Activated CD4-positive, alpha-beta T cell treated with anti-CD3 and anti-CD28 coated beads, Interleukin-2, amount 10 ng/mL, durations not matched to agents 24 days and 14 days (primary cell): ENCODE measurements at places on chromosomes 6 and 20. TPM values are rescaled to one million over a fixed set of nuclear protein-coding genes. Genes with fewer than 3 reads are reported as not detected.

FERMT1 gene
- total RNA-seq = 0.58 and 0.71 TPM in 2 replicates

CD109 gene
- total RNA-seq = 23.6 and 24.2 TPM in 2 replicates

SSTR4 gene
- not detected in 2 replicates for total RNA-seq

ECT2L gene
- not detected in 2 replicates for total RNA-seq

NKX2-2 gene
- not detected in 2 replicates for total RNA-seq

SMIM28 gene
- total RNA-seq = not detected in 2 replicates

FGD2 gene
- total RNA-seq = 0.57 and 0.58 TPM in 2 replicates

PPIL6 gene
- total RNA-seq = not detected in 2 replicates

SLC22A16 gene
- not detected in 2 replicates for total RNA-seq

GNMT gene
- total RNA-seq = 0.24 and 0.70 TPM in 2 replicates

DNA sequence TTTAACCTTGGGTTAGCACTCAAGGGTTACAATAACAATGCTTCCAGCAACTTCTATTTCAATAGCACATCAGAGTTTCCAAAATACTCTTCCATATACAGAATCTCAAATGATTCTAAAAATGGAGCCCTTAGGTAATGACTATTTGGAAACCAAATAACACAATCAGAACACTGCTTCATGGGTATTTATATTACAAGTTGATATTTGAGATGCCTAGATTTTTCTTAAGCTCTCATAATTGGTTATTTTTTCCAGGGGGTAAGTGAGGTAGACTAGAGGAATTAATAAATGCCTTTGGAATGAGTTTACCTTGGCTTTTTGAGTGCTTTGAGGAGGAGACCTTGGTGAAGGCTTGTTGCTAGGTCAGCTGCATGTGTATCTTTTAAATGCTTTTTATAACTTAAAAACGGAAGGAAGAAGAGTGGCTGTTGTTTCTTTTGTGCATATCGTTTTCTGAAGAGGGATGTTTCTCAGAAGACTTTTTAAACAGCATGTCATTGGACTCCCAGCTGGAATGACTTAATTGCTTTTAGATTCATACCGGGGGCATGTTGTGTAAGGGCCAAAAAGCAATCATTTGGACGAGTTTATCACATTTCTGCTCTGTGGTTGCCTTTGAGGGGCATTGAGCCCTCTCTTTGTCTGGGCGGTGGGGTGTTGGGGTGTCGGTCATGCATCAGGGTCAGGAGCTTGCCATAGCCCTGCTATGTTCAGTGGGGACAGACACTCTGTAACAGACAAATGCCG, 186.0 kb downstream of the DTNBP1 start:
- no peak for DNase-seq

- DNase-seq = no peak
Observed at GRCh38 chr20:1381753-1382591, 10.9 kb downstream of the FKBP1A start.

DNA sequence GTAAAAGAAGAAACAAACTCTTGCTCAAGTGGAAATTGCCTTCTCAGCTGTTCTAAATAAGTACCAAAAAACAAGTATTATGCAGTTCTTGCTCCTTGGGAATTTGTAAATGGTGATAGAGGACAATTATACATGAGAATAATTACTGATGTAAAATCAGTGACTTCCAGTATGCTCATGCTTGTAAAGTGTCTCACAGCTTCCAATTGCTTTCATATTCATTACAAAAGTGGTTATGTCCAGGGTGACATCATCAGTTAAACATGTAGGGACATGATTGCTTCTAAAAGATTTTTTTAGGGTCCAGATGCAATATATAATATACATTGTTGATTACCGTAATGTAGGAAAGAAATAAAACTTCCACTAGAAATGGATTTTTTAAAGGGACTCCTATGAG, 122.8 kb upstream of the B3GAT2 start:
- no peak for DNase-seq

DNA sequence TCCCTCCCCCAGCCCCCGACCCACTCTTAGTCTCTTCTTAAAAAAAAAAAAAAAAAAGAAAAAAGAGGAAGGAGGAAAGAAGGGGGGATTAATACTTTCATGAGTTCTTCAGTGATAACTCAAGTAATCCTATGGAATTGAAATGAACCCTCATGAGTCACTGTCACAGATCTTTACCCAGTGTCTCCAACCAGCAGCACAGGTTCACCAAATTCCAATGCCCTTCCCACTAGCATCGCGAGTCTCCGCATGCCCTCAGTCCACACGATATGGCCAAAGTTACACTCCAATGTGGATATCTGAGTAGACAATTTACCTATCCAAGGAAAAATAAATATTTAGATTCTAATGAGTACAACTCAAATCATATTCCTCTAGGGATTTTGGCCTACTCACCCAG, 74.5 kb downstream of the MDN1 start:
- no peak for DNase-seq

DNA sequence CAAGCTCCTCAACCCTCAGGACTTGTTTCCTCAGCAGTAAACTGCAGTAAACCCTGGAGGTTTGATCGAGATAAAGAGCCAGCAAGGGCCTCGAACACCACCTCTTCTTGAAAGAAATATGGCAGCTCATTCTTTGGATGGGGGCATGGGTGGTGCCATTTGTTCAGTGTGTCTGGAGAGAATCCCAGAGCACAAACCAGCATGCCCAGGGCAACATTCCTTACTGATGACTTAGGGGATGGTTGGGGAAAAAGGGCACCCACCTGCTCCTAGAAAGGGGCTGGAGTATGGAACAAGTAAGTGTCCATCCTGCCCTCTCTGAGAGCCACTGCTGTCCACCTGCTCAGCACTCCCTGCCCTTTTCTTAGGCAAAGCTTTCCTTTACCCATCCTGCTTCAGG, 31.3 kb upstream of the ZFAND3 start:
- no peak for DNase-seq

- DNase-seq = no peak
Observed at GRCh38 chr6:41352907-41353306, 17.5 kb downstream of the NCR2 start.

DNA sequence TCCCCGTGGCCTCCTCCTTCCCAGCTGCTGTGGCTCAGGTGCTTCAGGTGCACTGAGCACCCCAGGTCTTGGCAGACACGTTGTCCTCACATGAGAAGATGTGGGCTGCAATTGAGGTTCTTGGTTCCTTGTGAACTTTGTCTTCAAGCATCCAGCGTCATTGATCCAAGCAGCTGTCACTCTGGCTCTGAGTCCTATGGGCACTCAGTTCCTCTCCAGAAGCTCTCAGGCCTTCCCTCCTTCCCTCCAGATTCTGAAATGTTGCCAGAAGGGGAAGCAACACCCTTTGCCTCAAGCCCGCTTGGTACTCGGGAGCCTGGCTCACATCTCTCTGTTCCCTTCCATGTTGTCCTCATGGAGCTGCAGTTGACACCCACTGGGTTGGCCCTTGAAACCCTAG, 8.4 kb upstream of the MRGBP start:
- DNase-seq = no peak

- no peak for DNase-seq
Observed at GRCh38 chr6:3316331-3316730, 57.6 kb downstream of the PSMG4 start.

- DNase-seq = no peak
Observed at GRCh38 chr20:54470697-54471096, 4.7 kb upstream of the DOK5 start.

GRCh38 chr6:2651536-2651935, 99.2 kb downstream of the MYLK4 start:
- DNase-seq = no peak
